ENCODE measurements at places on chromosomes 6 and 20. TPM values are rescaled to one million over a fixed set of nuclear protein-coding genes. Genes with fewer than 3 reads are reported as not detected.

Gene SAYSD1
- 5.7 TPM for polyA plus RNA-seq

- peak; percentile 33 for DNase-seq
These were observed 110.7 kb upstream of the ADGRF1 start for GRCh38 chr6:47152666-47153403.

DNA sequence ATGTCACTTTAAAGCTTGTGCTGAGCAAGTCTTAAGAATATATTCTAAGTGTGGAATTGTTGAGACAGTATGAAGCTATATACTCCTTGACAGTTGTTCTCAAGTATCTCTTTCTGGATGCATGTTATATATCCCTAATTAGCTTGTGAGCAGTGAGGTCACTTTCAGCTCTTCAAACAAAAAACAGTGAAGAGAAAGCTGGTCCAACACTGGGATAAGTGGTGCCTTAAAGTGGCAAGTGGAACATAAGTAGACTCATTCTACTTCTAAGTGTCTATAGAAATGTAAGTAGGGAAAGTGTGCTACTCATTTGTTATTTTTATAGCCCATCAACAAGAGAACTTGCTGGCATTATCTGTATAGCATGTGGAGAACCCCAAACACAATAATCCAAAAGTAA is 133.1 kb upstream of the BACH2 start:
- DNase-seq, result no peak

GRCh38 chr20:22502731-22503191 is 81.6 kb downstream of the FOXA2 start:
- no peak for DNase-seq

- DNase-seq, result peak; percentile 52
These were observed 123.4 kb downstream of the TASP1 start for GRCh38 chr20:13515291-13515690.

- DNase-seq, result peak; percentile 12
These were observed 72.4 kb upstream of the NHSL1 start for GRCh38 chr6:138571585-138572166.

- DNase-seq, result no peak
These were observed 157.3 kb downstream of the TAF4 start for GRCh38 chr20:61908057-61909026.

DNA sequence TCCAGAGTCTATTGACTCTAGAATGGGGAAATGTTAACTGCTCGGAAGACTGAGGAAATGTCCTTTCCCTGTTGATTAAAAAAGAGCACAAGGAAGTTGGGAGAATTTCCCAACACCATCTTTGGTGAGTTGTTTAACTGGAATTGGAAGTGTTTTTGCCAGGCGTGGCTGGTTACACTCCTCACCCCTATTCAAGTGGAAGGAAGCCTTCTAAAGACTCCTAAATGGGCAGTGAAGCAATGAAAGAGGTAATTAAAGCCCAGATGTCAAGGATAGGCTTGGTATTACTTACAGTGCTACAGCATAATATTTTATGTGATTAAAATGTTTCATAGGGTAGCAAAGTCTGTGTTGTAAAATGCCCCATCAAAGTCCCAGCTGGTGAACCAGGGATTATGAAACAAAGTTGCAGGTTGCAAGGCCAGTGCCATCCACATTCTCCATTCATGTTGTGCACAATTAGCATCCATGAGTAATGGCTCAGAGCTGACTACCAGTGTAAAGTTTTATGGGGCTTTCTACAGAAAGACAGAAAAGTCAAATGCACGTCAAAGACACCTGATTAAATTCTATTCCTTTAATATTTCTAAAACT is 52.6 kb downstream of the BTBD3 start:
- no peak for DNase-seq

- peak; percentile 22 for DNase-seq
These were observed 51.4 kb downstream of the ERMARD start for GRCh38 chr6:169802790-169803189.

DNA sequence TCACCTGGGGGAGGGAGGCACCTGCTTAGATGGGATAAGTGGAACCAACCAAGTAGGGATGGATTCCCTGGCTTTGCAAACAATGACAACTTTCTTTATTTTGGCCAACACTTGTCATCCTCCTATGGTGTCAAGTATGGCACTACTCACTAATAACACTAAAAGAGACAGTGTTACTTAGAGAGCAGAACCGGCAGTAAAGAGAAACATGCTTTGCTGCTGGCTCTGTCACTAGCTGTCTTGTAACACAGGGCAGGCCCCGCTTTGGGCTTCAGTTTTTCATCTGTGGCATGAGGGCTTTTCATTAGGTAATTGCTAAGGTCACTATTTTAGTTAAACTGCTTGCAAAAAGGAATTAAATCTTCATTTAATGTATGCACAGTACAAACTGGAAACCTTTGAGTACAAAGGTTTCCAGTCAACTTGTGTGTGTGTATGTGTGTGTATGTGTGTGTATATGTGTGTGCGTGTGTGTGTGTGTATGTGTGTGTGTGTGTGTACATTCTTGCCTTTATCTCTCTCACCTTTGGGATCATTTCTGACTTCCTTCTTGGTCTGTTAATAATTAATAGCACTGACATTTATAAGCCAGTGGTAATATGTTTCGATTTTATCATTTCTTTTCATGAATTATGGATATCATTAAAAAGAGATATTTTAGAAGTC is 64.7 kb downstream of the BTBD3 start:
- no peak for DNase-seq

DNA sequence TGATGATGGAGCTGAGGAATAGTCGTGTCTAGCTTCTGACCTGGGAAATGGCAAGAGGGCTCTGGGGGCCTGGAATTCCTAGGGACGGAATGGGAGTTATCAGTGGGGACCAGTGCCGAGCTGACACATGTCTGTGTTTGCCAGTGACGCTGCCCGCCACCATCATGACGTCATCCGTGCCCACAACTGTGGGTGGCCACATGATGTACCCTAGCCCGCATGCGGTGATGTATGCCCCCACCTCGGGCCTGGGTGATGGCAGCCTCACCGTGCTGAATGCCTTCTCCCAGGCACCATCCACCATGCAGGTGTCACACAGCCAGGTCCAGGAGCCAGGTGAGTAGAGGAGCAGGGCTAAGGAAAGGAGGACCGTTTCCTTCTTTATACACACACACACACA is 3.8 kb upstream of the CUL9 start:
- no peak for DNase-seq

DNA sequence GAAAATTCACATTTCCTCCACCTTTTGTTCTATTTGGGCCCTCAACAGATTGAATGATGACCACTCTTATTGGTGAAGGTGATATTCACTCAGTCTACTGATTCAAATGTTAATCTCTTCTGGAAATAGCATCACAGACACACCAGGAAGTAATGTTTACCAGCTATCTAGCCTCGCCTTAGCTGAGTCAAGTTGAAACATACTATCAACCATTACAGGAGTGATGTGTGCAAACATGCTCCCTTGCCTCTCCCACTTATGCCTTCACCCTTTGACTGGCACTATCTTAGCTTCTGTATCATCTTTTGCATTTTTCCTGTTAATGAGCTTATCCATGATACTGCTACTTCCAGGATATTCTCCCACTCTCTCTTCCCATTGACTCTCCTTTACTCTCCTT is 191.9 kb downstream of the CENPW start:
- no peak for DNase-seq

GRCh38 chr6:53802582-53802981 is 7.8 kb downstream of the LRRC1 start:
- peak; percentile 62 for DNase-seq

- no peak for DNase-seq
These were observed 21.4 kb upstream of the CARMIL1 start for GRCh38 chr6:25257686-25258348.

DNA sequence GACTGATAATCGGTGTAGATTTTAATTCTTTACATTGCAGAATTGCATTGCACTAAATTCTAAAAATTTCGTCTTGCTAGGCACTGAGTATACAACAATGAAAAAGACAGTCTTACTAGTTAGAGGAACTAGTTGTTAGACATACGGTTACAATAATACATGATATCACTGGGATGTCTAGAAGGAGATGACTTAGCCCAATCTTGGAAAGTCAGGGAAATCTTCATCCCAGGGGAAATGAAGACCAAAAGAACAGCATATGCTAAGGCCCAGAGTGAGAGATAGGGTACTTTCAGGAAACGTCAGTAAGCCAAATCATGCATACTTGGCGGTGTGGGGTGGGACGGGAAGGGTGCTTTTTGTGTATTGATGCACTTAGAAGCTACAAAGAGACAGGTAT is 901 bp downstream of the CEP57L1 start:
- DNase-seq, result no peak

DNA sequence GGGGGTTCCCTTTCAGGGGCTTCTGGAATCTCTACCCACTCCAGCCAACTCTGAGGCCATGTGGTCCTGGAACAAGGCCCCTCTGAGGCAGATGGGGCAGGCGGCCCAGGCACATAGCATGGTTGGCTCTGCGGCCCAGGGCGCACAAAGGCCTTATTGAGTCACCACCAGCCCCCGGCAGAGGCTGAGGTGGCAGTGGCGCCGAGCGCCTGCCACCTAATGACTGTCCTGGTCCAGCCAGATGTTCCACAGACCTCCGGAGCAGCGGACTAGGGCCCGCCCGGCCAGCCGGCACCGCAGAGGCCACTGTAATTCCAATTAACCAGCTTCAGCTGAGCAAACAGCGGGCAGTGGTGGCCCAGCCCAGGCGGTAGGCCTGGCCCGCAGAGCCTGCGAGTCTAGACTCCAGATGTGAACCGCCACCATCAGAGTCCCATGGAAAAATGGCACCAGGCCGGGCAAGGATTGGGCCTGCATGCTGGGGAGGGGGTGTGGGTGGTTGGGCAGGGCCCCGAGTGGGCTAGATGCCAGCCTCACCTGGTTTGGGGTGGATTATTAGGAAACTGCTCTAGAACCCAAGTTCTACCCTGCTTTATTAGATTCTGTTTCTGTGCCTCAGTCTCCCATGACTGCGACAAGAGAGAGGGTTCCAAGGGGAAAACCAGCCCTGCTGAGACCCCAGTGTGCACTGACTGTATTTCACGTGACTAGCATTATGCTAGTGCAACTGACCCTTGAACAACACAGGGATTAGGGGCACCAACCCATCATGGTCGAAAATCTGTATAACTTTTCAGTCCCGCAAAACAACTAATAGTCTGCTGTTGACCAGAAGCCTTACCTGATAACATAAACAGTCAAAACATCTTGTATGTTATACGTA is 34.1 kb upstream of the ID1 start:
- no peak for DNase-seq
